ENCODE measurements at places on chromosomes 2 and 18. TPM values are rescaled to one million over a fixed set of nuclear protein-coding genes. Genes with fewer than 3 reads are reported as not detected.

Gene PJVK
- 0.97 TPM for total RNA-seq

- H3K4me1 ChIP-seq = no peaks in the 10 kb centered on the region
- H3K4me3 ChIP-seq = no peak overlapping the region
- DNase-seq = no peak
- H3K27me3 ChIP-seq = no peaks in the 10 kb centered on the region
- no peaks in the 10 kb centered on the region for H3K36me3 ChIP-seq
- no peak overlapping the region for H3K27ac ChIP-seq
Measured at GRCh38 chr18:23910032-23910431, 104.5 kb upstream of the TTC39C start.

Gene RAMP1
- total RNA-seq = 4.8 TPM

Gene CFAP65
- total RNA-seq = not detected

DNA sequence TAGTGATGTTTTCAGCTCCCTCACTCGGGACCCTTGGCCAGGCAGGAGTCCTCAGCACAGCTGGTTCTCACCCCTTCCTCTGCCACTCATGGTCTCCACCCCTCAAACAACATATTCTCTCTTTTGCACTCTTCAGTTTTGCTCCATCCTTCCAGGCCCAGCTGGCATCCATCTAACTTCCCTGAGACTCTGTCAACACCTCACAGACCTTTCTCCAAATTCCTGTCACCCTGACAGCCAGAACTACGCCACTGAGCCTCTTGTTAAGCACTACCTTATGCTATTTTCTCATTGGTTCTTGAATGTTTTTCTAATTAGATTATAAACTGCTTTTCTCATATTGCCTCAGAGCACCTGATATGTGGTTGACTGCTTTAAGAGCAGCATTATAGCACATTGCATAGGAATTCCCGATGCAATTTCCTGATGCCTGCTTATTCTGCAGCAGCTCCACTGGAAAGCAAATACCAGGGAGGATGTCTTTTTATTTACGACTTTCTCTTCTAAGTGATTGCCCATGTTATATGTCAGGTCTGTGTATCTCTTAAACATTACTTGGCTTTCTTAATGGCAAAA is 12.4 kb upstream of the INO80C start:
- no peaks in the 10 kb centered on the region for H3K36me3 ChIP-seq
- no peak overlapping the region for H3K27ac ChIP-seq
- no peaks in the 10 kb centered on the region for H3K27me3 ChIP-seq
- H3K4me1 ChIP-seq = peaks cover 25% of the 10 kb centered on the region
- no peak for DNase-seq
- H3K4me3 ChIP-seq = no peak overlapping the region

GRCh38 chr2:116585669-116586327 is 1228.7 kb upstream of the DDX18 start:
- no peaks in the 10 kb centered on the region for H3K4me1 ChIP-seq
- no peaks in the 10 kb centered on the region for H3K36me3 ChIP-seq
- no peak for DNase-seq
